NCI-H1048 (cell line): ENCODE measurements at places on chromosomes 4 and X.

DNA sequence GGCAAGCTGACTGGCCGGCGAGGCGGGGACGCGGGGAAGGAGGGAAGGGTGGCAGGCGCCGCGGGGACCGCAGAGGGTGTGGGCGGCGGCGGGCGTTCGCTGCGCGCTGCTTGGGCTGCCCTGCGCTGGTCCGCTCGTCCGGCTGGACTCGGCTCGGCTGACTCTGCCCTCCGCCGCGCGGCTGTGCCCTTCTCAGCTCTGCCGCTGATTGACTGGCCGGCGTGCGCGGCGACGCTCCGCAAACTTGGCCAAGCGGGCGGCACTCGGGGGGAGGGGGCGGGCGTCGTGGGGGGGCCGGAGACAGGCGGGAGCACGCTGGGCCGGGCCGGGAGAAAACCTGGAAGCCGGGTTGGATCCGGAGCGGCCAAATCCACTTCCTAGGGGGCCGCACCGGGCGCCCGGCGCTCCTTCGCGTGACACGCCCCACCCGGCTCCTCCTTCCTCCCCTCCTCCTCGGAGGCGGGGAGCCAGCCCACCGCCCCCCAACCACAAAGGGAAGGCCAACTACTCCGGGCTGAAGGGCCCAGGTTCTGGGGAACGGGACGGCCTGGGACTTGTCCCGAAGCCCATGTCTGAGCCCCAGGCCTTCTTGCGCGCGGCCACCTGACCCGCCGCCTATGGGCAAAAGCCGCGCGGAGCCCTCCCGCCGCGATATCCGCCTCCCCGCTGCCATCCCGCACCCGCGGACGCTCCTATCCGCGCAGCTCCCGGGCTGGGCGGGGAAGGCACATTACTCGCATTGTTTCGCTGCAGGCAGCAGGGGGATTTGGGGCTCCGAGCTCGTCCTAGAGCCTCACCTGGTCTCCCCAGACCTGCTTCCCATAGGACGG, at the start of gene GPC4:
GPC4 (minus strand) TSS at position 214 of the 830 bp plus-strand sequence. CDS start 524 bp downstream, outside the sequence.
- peak; percentile 9 for DNase-seq

- DNase-seq = no peak
Measured at GRCh38 chr4:105679186-105679585, 29.3 kb downstream of the INTS12 start.

- no peak for DNase-seq
Measured at GRCh38 chr4:123874063-123874462, 477.5 kb downstream of the SPRY1 start.

DNA sequence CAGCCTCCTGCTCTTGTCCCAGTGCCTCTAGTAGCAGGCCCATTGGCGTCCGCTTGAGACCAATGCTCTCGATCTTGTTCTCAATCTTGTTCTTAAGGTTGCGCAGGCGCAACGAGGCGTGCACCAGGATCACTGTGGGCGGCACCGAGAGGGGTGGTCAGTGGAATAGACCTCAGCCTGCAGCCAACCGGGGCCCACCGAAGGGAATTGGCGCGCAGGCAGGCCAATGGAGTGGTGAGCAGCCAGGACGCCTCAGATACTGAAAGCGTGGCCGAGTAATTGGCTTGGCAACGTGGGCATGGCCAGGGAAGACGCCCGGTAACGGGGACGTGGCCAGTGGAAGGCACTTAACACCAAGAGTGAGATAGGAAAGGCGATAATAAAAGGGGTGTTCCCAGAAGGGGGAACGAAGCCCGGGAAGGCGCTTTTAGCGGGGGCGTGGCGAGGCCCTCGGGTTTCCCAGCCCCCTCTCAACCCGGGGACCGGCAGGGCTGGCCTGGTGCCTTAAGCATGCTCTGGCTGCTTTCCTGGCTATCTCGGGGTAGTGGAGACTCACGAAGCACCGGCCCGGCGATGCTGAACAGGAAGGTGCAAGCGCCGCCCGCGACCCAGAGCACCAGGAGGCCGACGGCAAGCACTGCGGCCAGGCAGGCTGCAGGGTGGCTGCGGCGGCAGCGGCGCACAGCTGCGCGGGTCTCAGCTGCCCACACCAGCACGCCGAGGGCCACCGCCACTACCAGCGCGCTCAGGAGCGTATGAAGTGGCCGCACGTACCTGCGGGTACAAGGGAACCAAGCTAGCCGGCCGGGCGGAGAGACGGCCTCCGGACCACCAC, 1.7 kb downstream of the PRAF2 start:
- no peak for DNase-seq

GRCh38 chr4:19752599-19752998, 499.1 kb upstream of the SLIT2 start:
- DNase-seq = no peak

GRCh38 chr4:139367421-139368090, 65.3 kb upstream of the NDUFC1 start:
- DNase-seq = no peak

- no peak for DNase-seq
Measured at GRCh38 chr4:147853706-147854105, 121.8 kb downstream of the ARHGAP10 start.

DNA sequence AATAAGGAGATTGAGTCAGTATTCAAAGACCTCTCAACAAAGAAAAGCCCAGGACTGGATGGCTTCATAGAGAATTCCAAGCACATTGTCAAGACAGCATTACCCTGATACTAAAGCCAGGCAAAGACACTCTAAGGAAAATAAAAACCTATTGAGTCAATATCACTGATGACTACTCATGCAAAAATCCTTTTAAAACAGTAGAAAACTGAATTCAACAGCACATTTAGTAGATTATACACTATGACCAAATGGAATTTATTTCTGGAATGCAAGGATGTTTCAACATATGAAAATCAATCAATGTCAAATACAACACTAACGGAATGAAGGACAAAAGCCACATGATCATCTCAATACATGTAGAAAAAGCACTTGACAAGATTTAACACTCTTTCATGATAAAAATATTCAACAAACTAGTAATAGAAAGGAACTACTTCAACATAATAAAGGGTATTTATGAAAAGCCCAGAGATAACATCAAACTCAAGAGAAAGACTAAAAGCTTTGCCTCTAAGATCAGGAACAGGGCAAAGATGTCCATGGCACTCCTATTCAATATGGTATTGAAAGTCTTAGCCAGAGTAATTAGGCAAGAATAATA, 633.3 kb downstream of the ANKRD50 start:
- DNase-seq = no peak

GRCh38 chr4:5969336-5969735, 48.9 kb downstream of the C4orf50 start:
- DNase-seq = no peak

DNA sequence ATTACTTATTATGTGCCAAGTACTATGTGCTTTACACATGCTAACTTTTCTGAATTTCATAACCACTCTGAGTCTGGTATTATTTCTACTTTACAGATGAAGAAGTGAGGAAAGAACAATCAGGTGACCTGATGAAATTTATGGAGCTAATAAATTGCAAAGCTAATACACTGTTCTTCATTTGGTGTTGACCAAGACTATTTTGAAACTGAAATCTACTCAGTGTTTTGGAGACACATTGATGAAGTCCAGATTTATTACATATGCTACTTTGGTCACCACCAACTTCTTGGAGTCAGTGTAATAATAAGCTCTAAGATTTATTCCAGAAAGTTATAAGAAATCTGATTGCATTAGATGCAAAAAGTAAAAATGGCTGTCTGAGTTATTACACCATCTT, 637.9 kb downstream of the FAT4 start:
- no peak for DNase-seq

DNA sequence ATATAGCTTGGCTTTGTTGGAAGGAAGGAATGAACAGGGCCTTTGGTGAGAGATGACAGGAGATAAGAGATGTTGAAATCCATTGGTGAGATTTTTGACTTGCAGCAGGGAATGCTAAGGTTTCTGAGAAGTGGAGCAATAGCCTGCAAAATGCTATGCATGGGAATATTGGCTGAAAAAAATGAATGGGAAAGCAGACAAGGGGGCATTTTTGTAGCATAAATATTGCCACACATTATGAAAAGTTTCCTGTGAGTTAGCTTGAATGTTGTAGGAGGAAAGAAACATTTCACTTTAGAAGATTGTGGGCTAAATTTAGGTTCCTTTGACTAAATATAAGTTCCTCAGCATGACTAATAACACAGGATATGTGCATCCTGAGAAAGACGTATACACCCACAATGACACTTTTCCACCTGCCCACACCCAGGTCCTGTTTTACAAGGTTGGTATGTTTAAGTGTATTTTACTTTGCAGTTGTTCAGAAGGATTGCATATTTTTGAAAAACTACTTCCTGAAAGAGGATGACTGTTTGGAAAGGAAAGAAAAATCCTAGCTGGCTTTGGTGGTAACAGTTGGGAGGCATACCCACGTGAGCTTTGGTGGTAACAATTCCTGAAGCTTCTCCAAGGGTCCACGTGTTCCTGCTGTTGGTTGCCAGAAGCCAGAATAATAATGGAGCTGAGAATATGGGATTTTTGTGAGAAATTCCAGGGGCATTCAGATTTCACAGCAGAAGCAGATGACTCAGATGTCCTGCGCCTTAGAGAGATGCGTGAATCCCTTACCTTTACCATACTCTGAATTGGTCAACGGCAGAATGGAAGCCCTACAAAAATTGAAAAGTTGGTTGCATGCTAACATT, 28.5 kb downstream of the PHEX start:
- DNase-seq = no peak

GRCh38 chr4:175562542-175562941, 249.5 kb downstream of the GPM6A start:
- DNase-seq = no peak

DNA sequence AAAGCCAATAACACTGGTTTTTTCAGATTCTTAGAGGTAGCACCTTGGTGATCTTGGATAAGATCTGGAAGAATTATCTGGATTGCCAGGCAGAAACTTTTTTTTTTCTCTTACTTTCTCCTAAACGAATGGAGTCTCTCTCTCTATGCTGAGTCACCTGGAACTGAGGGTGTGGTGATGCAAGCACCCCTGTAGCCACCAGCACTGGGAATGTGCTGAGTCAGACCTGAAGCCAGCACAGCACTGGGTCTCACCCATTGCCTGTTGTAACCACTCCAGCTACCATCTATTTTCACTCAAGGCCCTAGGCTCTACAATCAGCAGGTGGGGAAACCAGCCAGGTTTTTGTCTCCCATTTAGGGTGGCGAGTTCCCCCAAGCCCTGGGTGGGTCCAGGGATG, 923.8 kb downstream of the RAPGEF2 start:
- no peak for DNase-seq

- DNase-seq = no peak
Measured at GRCh38 chrX:133392671-133393070, 22.6 kb downstream of the GPC4 start.

DNA sequence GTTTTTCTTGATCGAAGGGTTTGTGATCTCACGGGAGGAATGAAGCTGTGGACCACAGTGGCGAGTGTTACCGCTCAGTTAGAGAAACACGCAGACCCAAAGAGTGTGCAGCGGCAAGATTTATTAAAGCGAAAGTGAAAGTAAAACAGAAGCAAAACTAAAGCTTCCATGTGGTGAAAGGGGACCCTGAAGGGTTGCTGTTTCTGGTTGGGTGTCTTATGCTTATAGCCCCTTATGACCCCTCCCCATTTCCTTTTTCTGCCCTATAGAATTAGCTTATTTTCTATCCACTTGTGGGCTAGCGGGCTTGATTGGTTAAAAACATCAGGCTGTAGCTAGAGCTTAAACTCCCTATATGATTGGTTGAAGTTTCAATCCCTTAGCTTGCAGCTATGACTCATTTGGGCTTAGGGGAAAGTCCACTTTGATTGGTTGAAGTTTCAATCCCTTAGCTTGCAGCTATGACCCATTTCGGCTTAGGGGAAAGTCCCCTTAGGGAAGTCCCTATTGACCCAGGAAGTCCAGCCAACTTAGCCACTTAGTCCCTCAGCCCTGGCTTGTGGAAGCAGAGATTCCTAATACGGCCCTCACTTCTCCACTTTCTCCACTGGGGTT, 171.2 kb upstream of the NWD2 start:
- no peak for DNase-seq

DNA sequence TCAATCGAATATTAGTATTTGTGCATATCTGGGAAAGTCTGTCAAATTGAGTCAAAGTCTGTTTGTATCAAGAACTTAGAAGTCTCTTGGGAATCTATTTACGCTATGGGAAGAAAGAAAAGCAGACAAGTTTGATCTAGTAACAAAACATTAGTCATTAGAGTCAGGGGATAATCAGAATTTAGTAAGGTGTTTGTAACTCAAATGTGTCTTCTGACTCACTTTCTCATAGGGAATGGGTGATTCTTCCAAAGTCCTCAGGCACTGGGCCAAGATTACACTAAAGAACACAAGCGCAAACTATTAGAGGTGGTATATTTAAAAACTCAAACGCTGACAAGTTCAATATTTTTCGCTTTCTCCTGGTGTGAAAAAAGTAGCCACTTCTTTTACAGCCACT, 926.5 kb downstream of the PDHA2 start:
- no peak for DNase-seq

- peak; percentile 10 for DNase-seq
Measured at GRCh38 chr4:98506462-98507132, 151.8 kb downstream of the TSPAN5 start.

GRCh38 chr4:122576261-122577188, 44.3 kb downstream of the IL21 start:
- DNase-seq = no peak

DNA sequence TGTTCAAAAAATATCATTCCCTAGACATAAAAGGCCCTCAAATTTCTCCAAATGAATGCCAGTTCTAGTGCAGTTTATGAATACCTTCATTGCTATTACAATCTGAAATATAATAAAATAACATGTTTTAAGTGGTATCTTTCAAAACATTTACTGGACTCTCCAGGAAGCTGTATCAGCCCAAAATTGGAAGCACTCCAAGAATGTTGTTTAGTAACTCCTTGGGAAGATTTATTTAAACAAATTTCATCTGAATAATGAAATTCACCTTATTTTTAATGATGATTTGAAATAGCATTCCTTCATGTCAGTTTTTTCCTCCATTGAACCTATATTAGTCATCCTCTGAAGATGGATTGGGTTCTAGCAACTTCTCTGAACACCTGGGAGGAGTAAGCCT, 217.2 kb upstream of the PCDH18 start:
- no peak for DNase-seq

DNA sequence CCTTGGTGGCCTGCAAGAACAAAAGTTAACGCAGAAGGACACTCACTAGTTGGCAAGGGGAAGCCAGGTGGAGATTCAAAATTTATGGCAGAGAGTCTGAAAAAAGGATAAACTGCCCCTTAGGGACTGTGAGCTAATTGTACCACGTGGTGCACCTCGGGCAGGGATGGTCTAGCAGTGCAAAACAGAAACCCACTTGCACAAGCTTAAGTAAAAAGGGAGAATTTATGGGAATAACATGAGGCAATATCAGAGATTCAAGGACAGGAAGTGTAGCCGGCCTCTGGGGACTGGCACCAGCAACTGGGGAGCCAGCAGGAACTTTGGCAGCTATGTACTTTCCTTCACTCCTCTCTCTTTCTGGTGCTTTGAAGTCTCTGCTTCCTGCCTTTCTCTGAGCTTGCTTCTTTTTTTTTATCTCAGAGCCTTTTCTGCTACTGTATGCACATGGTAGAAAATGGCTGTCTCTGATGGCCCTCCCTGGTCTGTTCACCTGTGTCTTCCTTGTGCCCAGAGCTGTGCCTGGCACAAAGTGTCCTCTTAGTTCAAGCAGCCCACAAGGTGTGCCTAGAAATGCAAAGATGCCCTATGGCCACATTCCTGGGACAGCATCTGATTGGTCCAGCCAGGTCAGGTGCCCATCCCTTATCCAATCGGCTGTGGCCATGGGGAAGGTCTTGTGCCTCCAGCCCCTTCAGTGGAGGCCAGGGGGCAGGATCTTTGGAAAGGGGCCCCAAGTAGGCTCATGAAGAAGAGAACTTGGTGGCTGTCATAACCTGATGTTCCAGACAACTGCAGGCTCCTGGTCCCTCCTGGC, 114.8 kb upstream of the ATP6AP2 start:
- no peak for DNase-seq
